CD14-positive monocyte (primary cell): ENCODE measurements at places on chromosomes 11 and 22.
A peak's percentile ranks its signal among the peaks of the same experiment; 100 is the strongest.

DNA sequence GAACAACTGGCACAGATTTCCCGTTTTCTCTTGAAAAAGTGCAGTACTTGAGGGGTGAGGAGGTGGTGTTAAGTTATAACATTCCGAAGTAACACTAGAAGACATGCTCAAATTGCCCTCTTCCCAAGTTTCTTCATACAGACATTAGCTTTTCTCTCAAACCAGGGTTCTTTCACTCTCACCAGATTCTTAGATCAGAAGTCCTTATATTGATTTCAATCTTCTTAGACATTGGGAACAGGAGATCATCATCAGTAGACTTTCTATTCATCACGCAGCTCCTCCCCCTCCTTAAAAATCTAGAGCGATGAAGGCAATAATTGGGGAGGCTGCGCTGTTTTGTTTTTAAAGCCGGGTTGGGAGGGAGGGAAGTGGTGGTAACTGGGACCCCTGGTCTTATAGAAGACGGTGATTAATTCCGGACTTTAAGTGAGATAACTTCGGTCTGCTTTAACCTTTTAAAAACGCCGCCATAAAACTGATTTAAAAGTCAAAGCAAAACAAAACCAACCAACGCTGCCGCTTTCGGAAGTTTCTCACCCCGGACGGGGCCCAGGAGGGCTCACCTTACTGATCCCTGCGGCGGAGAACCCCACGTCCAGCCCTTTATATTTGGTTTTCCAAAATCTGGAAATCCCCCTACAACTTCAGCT is 665 bp downstream of the USP28 start:
- DNase-seq = no peak

DNA sequence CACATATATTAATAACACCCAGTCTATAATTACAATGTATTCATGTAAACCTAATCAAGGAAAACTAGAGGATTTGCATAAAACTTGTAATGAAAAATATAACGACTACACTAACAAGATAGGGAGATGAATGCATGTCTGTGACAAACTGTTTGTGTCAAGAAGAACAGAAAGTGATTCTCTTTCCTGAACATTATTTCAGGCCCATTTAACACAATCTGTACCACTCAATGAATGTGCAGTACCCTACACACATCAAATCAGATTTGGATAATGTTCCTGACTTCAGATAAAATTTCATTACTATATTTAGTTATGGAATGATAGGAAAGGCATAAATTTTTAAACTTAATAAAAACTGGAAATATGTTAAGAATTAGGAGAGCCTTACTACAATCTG is 93.1 kb downstream of the CADM1 start:
- no peak for DNase-seq

DNA sequence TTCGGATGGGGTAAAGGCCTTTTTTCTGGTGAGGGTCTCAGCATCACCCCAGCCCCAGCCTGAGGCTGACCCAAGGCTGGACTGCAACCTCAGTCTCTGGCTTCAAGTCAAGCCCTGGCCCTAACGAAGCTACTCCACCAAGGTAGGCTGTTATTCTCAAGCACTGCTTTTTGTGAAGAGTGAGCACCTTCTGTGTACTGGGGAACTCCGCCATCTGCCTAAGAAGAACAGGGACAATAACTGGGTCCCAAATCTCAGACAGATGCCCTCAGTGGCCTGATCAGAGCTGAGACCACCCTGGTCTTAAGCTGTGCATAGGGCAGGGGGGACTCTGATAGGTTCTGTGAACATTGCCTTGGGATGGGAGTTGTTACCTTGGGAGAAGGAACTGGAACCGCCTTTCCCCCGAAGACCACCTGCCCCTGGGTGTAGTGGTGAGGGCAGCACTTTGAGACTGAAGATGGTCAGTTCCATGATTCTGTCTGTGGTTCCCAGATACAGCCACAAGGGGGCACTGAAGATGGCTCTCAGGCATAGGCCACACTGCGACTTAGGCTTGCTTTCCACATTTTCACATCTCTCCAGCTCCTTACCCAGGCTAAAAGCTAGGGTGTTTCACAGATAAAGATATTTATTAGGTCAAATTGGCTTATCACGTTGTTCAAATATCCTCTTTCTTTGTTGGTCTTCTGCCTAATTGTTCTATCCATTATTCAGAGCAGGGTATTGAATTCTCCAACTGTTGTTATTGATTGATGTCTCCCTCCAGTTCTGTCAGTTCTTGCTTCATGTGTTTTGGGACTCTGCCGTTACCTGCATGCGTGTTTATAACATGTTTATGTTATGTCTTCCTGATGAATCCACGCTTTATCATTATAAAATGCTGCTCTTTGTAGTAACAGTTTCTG is 11.8 kb upstream of the UVRAG start:
- DNase-seq = peak; percentile 73

DNA sequence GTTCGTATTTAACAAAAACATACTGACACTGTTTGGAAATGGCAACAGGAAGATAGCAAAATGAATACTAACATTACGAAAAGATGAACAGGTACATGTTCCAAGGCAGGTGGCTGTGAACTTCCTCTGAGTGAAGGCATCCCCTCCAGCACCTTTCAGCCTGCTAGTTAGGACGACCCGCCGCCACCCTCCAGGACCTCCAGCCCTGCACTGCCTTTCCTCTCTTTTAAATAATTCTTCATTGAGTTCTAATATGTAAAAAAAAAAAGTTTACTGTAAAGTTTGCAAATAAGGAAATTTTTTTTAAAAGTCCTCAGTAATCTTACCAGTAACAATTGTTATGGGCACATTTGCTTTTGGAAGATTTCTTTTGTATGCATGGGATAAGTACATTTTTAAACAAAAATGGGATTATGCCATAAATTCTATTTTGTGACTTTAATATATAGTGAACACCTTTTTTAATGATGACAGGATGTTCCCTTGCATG is 6.0 kb downstream of the NEAT1 start:
- DNase-seq = no peak

DNA sequence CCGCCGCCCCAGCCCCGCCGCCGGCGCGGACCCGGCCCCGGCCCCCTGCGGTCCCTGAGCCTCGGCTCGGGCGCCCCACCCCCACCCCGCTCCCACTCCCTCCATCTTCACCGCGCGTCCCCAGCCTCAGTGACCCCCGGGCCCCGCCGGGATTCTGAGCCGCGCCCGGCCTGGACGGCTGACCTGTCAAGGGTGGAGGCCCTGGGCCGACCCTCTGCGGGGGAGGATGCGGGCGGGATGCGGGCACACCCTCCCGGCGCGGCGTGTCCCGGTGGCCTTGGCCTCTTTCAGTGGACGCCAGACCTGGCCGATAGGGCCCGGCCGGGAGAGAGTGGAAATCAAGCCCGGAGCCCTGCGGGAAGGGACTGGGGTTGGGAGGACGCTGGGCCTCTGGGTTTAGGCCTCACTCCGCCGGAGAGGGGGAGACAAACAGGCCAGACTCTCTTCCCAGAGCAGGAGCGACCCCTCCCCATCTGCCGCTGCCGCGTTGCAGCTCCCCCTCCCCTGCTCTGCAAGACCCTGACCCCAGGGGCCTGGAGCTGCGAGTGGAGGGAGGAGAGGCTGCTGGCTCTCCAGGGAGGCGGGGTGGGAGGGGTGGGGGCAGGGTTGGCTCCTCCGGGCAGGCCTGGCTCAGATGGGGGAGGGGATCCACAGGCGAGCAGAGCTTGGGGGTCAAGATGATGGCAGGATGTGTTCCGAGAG is 525 bp downstream of the MAPK8IP2 start:
- no peak for DNase-seq

- DNase-seq = no peak
Measured at GRCh38 chr22:37403267-37403960, 23.9 kb downstream of the ELFN2 start.

DNA sequence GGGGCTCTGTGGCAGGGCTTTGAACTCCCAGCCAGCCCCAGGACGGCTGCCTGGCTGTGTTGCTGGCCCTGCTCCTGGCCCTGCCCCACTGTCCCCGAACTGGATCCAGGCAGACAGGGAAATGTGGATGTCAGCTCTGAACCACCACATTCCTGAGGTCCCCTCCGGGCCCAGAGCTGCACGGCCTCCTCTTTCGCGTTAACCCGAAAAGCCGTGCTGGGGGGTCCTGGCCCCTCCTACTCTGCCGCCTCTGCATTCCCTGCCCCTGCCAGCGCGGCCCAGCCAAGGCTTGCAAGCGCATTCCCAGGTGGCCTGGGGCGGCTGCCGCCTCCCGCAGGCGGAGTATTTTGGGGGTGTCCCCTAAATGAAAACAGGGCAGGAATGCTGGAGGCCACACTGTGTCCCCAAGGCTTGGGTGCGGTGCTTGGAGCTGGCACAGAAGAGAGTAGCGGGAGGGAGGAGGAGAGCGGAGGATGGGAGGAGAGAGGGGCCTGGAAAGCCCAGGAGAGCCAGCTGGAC is 5.4 kb downstream of the LINC01488 start:
- DNase-seq = no peak

- peak; percentile 53 for DNase-seq
Measured at GRCh38 chr11:128095466-128095981, 491.8 kb downstream of the ETS1 start.

DNA sequence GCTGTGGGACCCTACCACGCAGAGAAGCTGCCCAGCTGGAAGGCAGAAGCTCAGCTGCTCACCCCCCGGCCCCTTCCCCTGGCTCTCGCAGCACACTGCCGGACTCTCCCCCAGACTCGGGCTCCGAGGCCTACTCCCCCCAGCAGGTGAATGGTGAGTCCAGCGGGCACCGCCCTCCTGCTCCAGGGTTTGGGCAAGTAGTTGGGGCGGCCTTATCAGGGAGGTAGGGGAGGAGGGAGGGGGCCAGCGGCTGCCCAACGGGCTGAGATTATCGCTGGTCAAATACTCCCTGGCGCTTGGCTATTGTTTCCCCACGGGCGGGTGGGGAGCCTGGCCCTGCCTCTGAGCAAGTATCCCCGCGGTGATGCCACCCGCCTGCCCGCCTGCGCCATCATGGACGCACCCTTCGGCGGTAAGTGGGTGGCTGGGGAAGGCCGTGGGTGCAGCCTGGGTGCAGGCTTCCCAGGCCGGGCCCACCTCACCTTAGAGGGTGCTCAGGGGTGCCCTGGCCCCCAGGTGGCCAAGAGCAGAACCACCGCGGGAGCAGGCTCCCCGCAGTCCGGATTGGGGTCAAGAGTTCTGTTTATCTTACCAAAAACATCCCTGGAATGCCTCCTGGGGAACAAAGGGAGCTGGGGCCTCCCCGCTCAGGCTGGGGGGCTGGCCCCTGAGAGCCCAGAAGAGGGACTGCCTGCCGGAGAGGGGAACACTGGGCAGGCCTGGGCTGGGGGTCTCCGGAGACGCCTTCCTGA is 16.9 kb downstream of the MYRF start:
- DNase-seq = no peak

GRCh38 chr22:45777046-45777851 is 105.6 kb downstream of the ATXN10 start:
- no peak for DNase-seq

GRCh38 chr11:46826310-46827044 is 19.6 kb downstream of the CKAP5 start:
- peak; percentile 34 for DNase-seq

GRCh38 chr11:130553306-130553705 is 104.9 kb downstream of the ADAMTS15 start:
- DNase-seq = no peak

- no peak for DNase-seq
Measured at GRCh38 chr11:101129203-101129943, at the start of gene PGR. PGR (minus strand) TSS chr11:101129813; CDS start chr11:101129070, 743 bp downstream.

DNA sequence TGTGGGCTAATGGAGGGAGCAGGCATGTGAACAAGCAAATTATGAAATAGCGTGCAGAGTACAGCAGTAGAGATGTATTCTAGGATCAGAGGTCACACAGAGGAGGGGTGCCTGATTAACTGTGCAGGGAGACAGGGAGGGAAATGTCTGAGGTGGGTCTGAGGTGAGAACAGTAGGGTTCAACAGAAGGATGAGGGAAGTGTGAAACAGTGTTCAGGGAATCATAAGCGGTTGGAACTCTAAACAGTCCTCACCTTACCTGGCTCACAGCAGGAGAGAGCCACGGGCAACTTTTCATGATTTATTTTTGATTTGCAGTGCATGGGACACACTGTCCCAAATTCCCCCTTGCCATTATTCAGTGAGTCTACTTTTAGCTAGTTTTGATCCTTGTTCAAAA is 90.5 kb downstream of the PIWIL4 start:
- DNase-seq = no peak

- DNase-seq = peak; percentile 10
Measured at GRCh38 chr11:124108156-124108555, 7.1 kb upstream of the VWA5A start.

GRCh38 chr11:46513934-46514342 is 79.9 kb downstream of the AMBRA1 start:
- no peak for DNase-seq

DNA sequence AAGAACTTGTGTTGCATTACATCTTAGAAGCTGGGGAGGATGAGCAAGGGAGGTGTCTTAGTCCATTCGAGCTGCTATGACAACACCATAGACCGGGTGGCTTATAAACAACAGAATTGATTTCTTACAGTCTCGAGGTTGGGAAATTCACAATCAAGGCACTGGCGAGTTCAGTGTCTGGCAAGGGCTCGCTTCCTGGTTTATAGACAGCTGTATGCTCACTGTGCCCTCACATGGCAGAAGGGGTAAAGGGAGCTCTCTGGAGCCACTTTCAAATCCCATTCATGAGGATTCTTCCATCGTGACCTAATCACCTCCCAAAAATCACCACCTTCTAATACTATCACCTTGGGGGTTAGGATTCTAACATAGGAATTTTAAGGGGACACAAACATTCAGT is 150.0 kb upstream of the NECTIN1 start:
- DNase-seq = no peak

- DNase-seq = no peak
Measured at GRCh38 chr11:92457250-92457649, 232.6 kb downstream of the FAT3 start.

DNA sequence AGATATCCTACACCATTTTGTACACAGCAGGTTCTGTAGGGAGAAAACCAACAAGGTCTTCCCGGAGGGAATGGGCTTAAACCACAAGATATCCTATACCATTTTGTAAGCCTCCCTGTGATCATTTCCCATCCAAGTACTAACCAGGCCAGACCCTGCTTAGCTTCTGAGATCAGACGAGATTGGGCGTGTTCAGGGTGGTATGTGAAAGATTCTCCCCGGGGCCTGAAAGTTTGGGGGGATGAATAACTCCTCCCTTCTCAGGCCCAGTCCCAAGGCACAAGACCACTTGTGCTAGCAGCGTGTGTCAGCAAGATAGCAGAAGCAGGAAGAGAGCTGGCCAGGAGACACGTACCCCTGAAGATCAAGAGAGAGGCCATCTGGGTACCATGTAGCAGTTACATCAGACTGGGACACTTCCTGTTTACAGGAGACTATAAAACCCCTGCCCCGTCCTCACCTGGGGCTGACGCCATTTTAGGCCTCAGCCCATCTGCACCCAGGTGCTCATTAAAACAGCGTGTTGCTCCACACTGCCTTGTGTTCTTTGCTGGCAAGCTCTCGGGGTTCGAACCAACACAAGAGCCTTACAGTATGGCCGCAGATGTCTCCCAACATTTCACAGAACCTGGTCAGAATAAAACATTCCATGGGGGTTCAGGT is 17.3 kb downstream of the MIF start:
- DNase-seq = no peak

- DNase-seq = no peak
Measured at GRCh38 chr11:47187723-47188122, 1.5 kb upstream of the PACSIN3 start.

DNA sequence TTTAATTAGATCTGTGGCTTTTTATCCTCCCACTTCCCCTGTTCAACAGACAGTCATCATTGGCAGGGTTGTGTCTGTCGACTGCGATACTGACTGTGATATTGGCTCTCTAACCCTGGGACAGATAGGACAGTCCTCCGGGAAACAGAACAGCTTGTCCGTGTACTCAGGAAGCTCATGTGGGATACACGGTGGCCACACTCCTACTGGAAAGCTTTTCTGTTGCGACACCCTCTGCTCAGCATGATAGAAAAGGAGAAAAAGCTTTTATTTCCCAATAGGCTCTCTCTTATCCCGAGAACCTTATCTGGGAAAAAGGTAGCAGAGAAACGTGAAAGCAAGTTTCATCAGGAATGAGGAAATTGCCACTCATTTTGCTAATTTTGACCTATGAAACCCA is 60.4 kb upstream of the HSPA8 start:
- no peak for DNase-seq
